Karpas-422 (cell line): ENCODE measurements at places on chromosomes 2 and 18.
A peak's percentile ranks its signal among the peaks of the same experiment; 100 is the strongest.

GRCh38 chr2:5549771-5550170, 142.4 kb upstream of the SOX11 start:
- no peak for DNase-seq

GRCh38 chr2:231187736-231188505, 10.5 kb upstream of the ARMC9 start:
- no peak for DNase-seq

DNA sequence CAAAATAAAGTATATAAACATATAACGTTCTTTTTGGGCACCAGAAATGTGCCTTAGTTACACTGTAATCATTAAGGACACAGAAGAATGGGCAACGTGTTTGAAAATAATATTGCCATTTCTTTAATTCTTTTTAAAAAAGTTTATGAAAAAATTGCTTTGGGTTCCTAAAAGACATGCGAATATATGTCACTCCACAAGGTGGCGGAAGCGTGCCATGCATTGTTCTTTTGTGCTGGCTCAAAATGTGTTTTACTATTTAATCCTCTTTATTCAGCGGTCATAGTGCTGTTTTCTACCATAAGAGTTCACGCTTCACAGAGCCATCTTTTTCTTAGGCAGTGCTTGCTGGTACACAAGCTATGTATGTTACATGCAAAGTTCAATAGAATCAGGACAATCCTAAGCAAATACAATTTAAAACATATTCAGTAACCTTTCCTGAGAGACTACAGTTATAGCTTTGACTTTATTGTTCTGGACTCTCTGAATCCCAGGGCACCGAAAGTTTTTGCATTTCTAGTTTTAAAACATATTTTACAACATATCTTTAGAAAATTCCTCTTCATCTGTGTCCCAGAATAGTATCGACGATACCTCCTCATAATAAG, 147.8 kb upstream of the ERBB4 start:
- DNase-seq, result peak; percentile 81

DNA sequence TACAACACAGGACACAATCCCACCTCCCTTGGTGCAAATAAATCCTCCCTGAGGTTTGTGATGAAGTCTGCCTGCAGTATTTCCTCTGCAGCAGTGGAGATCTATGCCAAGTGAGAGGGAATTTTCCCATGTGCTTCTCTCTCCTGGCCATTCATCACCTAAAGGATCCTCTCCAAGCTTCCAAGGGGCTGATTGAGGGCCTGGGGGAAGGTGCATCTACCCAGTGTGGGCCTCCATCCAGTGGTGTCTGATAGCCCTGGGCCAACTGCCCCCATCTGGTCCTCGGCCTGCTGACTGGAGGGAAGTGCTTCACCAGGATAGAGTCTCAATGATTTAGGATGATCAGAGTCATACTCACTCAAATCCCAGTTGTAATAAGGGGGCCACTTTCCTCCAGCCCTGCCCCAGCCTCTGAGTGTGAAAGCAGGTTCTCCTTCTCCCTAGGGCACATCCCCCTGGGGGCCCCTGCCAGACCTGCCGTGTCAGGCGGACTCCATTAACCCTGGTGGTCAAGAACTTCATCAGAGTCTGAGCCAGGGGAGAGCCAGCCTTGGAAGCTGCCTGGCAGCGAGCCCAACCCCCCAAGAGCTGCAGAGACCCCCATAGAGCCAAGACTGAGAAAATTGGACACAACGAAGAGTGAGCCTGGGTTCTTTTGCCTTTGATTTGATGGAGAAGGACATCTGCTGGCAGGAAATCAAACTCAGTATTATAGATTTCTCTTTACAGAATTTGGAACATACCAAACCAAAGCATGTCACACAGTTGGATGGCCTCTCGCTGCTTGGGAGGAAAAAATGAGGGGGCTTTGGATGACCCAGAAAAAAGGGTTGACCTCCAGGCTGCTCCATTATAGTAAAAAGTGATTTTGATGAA, 509.6 kb downstream of the CMPK2 start:
- DNase-seq, result peak; percentile 81

- no peak for DNase-seq
These were observed 26.8 kb downstream of the SH3YL1 start for GRCh38 chr2:236993-237539.

GRCh38 chr2:240296476-240297255, 138.8 kb upstream of the GPC1 start:
- DNase-seq, result no peak

DNA sequence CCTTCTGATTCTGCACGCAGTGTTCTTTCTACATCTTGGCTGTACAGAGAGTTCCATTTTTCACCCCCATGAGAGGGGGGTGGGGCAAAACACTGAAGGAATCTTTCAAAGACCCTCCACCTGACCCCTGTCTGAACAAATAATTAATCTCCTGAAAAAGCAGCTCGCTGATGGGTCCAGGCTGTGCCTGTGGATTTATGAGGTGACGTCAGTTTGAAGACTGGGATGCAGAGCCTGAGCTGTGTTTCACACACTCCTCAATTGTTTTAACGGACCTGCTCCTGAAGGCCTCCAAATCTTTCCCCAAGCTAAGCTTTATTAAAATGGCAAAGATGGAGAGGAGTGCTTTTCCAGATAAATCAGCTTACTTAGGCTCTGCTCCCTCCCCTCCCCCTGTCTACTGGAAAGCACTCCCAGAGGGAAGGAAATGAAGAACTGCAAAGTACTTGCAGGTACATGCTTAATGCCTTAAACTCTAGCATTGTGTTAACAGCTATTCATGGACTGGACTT, 390.2 kb upstream of the TNP1 start:
- no peak for DNase-seq

DNA sequence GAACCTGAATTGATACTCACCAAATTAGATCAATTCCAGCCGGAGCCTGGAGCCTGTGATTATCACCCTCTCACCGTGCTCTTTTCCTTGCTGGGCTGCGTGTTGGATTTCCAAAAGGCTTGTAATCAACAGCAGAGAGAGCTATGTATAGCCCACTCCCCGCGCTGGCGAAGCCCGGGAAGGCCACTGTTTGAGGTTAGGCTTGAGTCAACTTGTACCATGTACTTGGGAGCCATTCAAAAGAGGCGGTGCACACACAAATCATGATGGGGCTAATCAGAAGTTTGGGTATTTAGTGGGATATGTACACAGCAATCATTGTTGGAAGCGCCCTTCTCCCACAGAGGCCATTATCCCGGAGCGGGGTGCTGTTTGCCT, 151.6 kb downstream of the GLI2 start:
- no peak for DNase-seq

GRCh38 chr2:122652670-122653069, 897.2 kb downstream of the TSN start:
- DNase-seq, result no peak

- no peak for DNase-seq
These were observed 57.8 kb downstream of the PKDCC start for GRCh38 chr2:42105330-42106256.

GRCh38 chr18:42773870-42774269, 341.6 kb downstream of the RIT2 start:
- no peak for DNase-seq

- no peak for DNase-seq
These were observed 16.5 kb downstream of the BOK start for GRCh38 chr2:241574911-241575623.

GRCh38 chr2:46970334-46971288, 55.0 kb upstream of the MCFD2 start:
- no peak for DNase-seq

- no peak for DNase-seq
These were observed 31.2 kb downstream of the EPC2 start for GRCh38 chr2:148675708-148676107.

- DNase-seq, result no peak
These were observed 57.3 kb upstream of the EML6 start for GRCh38 chr2:54666131-54666633.

DNA sequence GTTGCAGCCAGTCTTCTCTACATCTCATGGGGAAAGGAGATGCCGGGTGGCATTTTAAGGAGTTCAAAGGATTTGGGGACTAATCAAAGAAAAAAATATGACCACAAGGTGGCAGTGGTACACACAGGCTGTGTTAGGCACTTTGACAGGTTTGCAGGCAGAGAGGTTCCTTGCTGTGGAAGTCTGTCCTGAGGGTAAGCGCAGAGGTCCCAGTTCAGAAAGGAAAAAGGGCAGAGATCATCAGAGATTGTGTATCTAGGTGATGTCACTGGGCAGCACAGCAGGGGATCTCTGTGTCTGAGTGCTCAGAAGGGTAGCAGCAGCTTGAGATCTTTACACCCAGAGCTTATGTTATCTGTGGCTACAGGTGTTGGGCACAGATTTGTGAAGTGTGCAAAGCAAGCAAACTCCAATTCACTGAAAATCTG, 231.4 kb downstream of the LRRTM1 start:
- DNase-seq, result peak; percentile 89

GRCh38 chr18:47418746-47419145, 167.3 kb upstream of the SKOR2 start:
- DNase-seq, result no peak

DNA sequence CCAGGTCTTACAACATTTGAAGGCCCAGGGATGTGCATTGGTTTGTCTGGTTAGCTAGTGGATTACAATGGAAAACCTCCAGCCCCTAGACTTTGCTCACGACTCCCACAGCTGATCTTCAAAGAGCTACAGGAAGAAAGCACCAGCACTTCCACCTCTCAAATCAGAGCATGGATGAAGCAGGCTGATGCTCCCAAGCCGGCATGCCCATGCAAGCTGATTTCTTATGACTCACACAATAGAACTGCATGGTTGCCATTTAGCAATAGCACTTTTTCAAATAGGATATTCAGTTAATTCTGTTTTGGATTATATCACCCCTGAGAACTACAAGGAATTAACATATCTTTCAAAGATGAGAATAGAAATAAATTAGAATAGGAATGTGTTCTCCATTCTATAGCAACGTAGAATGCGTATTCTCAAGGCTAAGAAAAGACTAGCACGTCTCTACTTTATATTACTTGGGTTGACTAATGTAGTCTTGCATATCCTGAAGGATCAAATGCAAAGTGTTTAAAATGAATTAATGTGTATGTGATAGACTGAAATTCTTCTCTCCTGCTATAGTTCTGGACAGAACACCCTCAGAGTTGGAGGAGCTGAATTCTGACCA, 292.4 kb downstream of the TRIB2 start:
- no peak for DNase-seq

GRCh38 chr2:85287721-85288120, 40.1 kb downstream of the TGOLN2 start:
- DNase-seq, result no peak

DNA sequence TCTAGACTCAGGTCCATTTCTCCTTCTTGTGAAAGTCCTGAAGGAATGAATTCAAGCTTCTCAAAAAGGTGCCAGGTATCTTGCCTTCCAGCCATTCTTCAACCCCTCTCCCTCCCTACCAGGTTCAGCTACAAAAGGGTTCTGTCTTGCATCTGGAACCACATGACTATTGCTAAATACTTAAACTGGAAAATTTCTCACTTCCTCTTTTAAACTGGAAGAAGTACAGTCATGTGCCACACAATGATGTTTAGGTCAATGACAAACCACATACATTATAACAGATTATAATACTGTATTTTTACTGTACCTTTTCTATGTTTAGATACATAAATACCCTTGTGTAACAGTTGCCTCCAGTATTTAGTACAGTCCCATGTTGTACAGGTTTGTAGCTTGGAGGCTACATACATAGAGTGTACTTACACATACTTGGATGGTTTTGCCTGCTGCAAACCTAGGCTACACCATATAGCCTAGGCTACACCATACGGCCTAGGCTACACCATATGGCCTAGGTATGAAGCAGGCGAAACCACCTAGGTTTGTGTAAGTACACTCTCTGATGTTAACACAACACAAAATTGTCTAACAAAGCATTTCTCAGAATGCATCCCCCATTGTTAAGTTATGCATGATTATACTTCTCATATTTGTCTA, 142.0 kb upstream of the DNMT3A start:
- peak; percentile 53 for DNase-seq

- no peak for DNase-seq
These were observed 50.9 kb downstream of the ZEB2 start for GRCh38 chr2:144468823-144469595.

- DNase-seq, result no peak
These were observed 642.4 kb upstream of the RAB6C start for GRCh38 chr2:129337076-129337475.
